Stimulated activated naive CD4-positive, alpha-beta T cell (primary cell): ENCODE measurements at places on chromosomes 7 and 10.

- DNase-seq, result no peak
These were observed 42.0 kb downstream of the PAPOLB start for GRCh38 chr7:4819560-4820404.

- DNase-seq, result no peak
These were observed 79.8 kb downstream of the ADARB2 start for GRCh38 chr10:1657479-1657878.

DNA sequence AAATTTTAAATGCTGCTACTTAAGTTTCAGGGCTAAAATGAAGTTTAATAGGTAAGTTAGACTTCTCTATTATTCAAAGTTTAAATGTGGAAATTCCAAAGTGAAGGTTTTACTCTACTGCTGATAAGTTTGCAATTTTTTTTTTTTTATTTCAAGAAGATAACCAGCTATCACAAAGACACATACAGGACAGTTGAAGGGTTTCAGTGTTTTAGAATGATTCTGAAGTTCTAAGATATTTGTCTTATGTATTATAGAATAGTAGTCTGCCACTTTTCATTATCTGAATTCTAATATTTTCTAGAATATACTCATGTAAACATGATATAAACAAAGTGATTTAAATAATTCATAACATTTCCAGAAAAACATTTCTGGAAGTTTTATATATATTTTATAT, 7.0 kb upstream of the CD36 start:
- no peak for DNase-seq

DNA sequence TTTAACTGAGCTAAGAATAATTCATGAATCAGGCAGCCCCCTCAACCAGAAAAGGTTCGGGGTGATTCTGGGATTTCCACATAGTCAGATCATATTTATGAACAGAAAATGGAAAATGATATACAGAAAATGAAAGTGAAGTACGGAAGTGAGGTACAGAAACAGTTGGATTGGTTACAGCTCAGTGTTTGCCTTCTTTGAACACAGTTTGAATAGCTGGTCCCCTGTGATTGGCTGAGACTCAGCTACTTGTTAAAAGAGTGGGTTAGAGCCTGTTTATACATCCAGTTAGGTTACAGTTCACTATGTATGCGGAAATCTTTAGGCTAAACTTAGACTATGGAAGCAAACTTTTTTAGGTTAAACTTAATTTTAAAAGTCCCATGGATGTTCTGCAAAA, 511.7 kb downstream of the PLXDC2 start:
- DNase-seq, result no peak

DNA sequence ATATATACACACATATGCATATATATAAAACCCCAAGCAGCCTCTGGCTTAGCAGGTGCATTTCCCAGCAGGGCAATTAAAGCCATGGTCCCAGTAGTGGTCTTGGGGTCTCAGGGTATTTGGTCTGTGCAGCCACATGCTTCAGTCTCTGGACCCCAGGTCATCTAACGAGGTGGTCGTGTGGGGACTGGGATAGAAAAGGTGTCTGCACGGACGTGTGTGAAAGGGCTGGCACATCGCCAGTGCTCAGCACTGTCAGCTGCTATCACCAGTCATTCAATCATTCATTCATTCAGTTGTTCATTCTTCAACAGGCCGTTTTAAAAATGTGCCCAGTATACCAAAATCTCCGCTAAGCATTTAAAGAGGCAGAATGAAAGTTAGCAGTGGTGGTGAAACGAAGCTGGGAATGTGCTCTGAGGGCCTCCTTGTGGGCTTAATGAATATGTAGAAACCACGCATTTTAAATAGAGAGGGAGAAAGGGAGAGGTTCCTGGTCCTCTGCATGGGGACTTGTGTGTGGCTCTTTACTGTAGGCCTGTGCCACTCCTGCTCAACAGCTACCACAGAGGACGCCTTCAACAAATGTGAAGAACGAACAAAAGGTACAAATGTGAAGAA, 170.4 kb downstream of the EGFR start:
- DNase-seq, result no peak
